Bronchial epithelial cell (primary cell): ENCODE measurements at places on chromosomes 2 and 18. TPM values are rescaled to one million over a fixed set of nuclear protein-coding genes. Genes with fewer than 3 reads are reported as not detected.

The TEKT4 gene
- not detected in 2 replicates for total RNA-seq

DNA sequence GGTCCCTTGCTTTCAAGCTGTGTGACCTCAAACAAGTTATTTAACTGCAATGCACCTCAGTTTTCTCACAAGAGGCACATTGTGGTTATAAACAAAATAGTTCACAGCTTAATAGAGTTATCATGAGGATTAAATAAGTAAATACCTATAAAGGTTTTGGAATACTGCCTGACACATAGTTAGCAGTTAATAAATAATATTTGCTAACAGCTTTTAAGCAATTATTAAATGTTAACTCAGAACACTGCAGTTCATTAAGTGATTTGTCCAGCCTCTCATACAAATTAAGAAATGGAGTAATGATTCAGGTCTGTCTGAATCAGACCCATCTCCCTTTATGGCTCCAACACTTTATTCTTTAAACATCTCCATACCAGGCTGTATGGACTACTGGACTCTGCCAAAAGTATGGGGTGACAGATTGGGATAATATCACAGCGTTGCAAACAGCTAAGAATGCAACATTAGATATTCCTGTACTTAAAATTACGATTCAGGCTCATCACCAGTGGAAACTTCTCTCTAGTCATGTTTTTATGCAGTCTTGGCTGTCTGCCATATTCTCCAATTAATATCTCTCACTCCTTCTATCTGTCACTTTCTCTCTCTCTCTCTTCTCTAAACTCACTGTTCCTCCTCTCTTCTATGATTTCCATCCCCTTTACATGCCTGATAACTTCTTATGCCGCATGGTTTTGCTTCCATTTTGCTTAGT is 370.6 kb upstream of the UBE2E3 start:
- peak; percentile 10 for DNase-seq

- DNase-seq, result no peak
These were observed 19.4 kb downstream of the SERPINB13 start for GRCh38 chr18:63606526-63606925.

The RAB6C gene
- total RNA-seq, result under 0.01 TPM in 1 of 2 replicates, not detected in the other

The NLRC4 gene
- 0.53 and 1.0 TPM in 2 replicates for total RNA-seq

GRCh38 chr2:223243233-223243632 is 191.2 kb downstream of the KCNE4 start:
- DNase-seq, result no peak

The MYO3B gene
- total RNA-seq, result under 0.01 and 0.77 TPM in 2 replicates

- no peak for DNase-seq
These were observed 3.5 kb downstream of the RRM2 start for GRCh38 chr2:10125842-10126631.

The M1AP gene
- total RNA-seq, result 0.53 and 1.0 TPM in 2 replicates

The HOXD12 gene
- not detected in 2 replicates for total RNA-seq

GRCh38 chr18:8319798-8320489 is 289.3 kb upstream of the RAB12 start:
- no peak for DNase-seq

DNA sequence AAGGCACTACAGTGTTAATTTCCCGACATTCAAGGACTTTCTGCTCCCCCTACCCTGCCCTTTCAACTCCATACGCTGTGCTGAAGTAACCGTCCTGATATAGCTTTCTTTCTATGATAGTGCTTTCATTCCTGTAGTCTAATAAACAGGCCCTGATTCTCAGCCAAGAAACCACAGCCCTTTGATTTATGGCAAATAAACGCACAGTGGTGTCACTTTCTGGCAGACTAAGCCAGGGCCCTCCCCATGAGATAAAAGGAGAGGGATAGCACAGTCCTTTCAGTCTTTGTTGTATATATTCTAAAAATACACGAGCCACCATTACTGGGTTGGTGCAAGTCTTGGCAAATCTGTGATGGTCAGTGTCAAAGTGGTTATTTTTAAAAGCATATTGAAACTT is 291.2 kb downstream of the ALPK2 start:
- DNase-seq, result no peak

DNA sequence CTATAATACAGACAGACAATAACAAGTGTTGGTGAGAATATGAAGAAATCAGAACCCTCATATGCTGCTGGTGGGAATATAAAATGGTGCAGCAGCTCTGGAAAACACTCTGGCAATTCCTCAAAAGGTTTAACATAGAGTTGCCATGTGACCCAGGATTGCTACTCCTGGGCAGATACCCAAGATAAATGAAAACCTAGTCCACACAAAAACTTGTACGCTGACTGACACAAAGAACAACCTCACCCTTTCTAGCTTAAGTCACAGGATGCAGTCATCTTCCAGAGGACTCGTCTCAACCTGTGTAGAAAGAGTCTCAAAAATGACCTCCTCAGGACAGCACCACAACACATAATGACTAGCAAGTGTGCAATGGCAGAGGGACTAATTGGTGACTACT is 71.6 kb upstream of the ACAA2 start:
- peak; percentile 86 for DNase-seq

The EVX2 gene
- not detected in 2 replicates for total RNA-seq

- DNase-seq, result no peak
These were observed 17.7 kb upstream of the RAB10 start for GRCh38 chr2:26016012-26016705.

GRCh38 chr18:30920351-30920750 is 122.2 kb downstream of the DSC3 start:
- no peak for DNase-seq

- no peak for DNase-seq
These were observed 59.8 kb downstream of the CENPO start for GRCh38 chr2:24853046-24853445.

- no peak for DNase-seq
These were observed 76.0 kb upstream of the RBM44 start for GRCh38 chr2:237722616-237723015.

DNA sequence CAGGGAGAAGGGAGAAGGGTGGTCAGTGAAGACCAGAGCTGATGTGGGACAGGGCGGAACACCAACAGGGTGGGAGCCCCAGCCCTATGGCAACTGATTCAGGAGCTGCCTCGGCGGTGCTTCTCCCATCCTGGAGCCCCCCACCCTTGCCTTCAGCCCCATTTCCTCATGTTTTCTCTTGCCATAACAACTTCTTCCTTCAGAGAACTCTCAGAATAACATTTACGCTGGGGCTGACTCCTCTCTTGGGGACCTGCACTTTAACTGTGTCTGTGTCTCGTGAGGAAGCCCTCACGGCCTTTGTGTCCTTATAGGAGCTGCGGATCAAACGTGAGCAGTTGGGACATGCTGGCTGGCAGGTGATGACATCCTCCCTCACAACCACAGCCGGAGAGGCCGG is 116.4 kb upstream of the SNTG2 start:
- DNase-seq, result no peak

The THOC1 gene
- 32.1 and 35.7 TPM in 2 replicates for total RNA-seq

The REG3G gene
- not detected in 2 replicates for total RNA-seq

DNA sequence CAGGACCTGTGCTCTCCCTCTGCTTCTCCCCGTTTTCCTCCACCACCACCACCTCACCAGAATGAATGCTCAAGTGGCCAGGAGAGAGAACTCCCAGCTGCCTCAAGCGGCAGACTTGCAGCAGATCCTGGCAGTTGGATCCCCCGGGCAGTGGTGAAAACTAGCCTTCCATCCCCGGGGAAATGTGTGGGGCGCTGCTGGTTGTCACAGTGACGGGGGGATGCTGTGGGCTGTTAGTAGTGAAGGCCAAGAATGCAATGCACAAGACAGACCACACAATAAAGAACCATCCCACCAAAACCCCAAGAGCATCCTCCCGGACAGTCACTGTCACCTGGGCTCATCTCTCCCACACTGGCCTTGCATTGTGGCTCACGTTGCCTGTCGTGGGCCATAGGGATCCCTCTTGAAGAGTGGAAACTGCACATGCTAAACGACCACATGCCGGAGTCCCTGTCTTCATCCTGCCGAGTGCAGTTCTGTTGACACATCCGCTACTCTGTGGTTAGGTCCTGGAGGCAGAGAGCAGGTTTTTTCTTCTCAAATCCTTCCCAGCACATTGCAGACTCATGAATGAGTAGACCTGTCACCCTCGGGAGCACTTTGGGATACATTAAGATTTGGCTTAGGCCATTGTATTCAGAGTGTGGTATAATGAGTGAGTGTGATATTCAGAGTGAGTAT is 13.5 kb downstream of the SPATA3 start:
- no peak for DNase-seq

The COLEC12 gene
- under 0.01 and 0.53 TPM in 2 replicates for total RNA-seq

DNA sequence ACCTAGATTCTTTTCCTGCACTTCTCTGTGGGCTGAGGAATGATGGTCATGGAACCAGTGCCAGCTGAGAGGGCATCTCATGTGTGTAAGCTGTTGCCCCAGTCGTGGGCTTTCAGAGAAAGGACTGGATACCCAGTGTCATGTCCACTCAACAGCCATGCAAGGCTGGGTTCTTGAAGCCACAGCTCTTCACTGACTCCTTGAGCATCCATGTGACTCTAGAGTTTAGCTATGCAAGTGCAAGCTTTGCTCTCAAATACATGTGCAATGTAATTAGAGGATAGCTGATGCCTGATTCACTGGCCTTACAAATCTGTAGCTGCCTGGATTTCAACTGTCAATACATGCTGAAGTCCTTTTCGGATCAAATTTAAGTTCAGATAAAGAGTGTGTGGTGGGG is 46.8 kb upstream of the EML6 start:
- no peak for DNase-seq

The TFCP2L1 gene
- total RNA-seq, result 5.5 and 10.6 TPM in 2 replicates

- no peak for DNase-seq
These were observed 7.7 kb downstream of the ITGB1BP1 start for GRCh38 chr2:9415516-9416169.

The LINC00305 gene
- not detected in 2 replicates for total RNA-seq

DNA sequence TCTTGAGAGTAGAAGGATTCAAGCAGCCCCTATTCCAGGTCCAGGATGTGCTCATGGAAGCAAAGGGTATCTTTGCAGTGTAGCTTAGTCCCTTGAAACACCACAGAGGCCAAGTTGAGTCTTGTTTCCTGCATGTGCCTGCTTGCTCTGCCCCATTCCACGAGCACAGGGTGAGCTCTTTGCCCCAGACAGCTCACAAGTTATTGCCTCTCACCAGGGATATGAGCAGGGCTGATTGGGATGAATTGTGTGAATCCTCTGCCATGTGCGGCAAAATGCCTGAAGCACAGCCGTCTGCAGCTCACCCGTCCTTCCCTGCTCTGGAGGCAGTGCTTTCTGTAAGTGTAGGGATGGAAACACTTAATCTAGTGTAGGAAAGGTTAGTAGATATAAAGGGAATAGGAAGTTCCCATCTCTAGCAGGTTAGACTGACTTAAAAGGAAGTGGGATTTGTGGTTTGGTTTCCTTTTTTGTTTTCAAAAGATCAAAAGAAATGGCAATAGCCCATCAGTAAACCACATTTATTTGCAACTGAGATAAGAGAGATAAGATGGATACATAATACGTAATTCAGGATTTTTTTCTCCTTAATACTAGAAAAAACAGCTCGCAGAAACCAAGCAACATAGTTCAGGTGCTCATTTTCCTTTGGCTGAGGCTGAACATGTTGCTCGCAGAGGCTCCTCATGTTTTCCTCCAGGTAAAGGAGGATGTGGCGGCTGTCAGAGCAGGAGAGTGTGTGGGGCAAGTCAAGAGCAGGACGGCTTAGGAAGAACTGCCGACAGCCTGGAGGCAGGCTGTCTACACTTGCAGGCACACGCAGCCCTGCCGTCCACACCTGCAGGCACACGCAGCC is 41.4 kb downstream of the TMEM182 start:
- DNase-seq, result peak; percentile 73

DNA sequence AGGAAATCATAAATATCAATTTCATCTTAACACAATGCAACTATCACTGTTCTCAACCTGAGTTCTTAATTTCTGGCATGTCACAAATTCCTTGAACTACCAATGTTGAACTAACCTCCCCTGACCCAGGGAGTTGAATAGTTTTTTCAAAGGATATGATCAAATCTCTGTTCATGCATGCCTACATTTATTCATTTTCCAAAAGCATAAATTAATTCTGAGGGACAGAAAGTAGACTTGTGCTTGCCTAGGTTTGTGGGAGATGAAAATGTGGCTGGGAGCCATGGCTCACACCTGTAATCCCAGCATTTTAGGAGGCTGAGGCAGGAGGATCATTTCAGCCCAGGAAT is 175.7 kb downstream of the TGIF1 start:
- DNase-seq, result peak; percentile 12

DNA sequence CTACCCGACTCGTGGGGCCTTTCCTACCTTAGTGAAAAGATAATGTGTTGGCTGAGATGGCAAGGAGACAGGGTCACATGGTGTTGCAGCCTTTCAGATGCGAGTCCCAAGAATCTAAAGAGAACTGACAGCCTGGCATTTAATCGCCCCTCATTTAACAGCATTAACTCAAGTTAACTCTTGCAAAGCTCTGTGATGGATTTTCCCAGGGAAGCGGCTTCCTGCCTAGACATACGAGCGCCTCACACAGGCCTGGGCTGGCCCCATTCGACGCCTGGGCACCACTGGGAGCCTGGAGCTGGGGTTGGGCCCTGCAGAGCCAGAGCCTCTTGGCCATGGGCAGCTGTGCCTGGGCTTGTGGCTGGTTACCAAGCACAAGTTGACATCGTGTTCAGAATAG is 140.8 kb downstream of the SEPTIN10 start:
- DNase-seq, result no peak

DNA sequence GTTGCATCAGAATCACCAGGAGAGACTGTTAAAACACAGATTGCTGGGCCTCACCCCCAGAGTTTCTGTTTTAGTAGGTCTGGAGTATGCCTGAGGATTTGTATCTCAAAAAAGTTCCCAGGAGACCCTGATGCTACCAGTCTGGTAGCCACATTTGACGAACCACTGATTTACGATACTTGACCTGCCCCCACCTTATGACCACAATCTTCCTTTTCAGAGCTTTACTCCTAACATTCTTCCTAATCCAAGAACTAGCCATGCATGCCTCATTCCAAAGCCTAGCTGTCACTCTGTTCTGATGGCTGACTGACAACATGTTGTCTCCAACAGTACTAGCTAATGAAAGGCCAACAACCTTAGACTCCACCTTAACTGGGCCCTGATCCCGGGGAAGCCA is 191.4 kb downstream of the MBD2 start:
- no peak for DNase-seq

GRCh38 chr2:157898591-157898996 is 22.5 kb upstream of the ACVR1 start:
- peak; percentile 90 for DNase-seq

DNA sequence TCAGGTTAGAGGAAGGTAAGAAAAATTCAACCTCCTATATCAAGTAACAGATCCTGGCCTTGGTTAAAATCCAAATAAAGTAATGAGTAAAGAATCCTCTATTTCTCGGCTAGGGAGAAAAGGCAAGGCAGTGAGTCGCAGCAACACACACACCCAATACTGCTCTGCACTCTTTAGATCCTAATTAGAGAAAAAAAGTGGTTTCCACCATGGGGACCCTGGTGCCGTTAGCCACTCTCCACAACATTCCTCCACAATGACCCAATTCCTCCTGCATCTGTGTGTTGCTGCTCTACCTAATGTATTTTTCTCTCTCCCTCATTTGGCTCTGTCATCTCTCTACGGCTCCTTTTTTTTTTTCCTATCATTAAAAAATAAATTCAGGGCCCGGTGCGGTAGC is 462.7 kb downstream of the METTL4 start:
- DNase-seq, result no peak

- no peak for DNase-seq
These were observed 1.2 kb downstream of the MAT2A start for GRCh38 chr2:85540133-85540648.
